ENCODE measurements at places on chromosomes 4 and X. TPM values are rescaled to one million over a fixed set of nuclear protein-coding genes. Genes with fewer than 3 reads are reported as not detected.

- no peak overlapping the region for H3K27ac ChIP-seq
- no peaks in the 10 kb centered on the region for H3K4me1 ChIP-seq
- no peak for DNase-seq
- H3K27me3 ChIP-seq, result no peaks in the 10 kb centered on the region
- no peak overlapping the region for H3K4me3 ChIP-seq
Observed at GRCh38 chrX:119760026-119760877, 1.9 kb downstream of the SOWAHD start.

- H3K27ac ChIP-seq, result no peak overlapping the region
- H3K4me1 ChIP-seq, result no peaks in the 10 kb centered on the region
- no peak for DNase-seq
- H3K27me3 ChIP-seq, result no peaks in the 10 kb centered on the region
Observed at GRCh38 chrX:134933911-134934310, 56.9 kb upstream of the SMIM10 start.

- no peaks in the 10 kb centered on the region for H3K27me3 ChIP-seq
- H3K36me3 ChIP-seq, result no peaks in the 10 kb centered on the region
- no peak for DNase-seq
Observed at GRCh38 chr4:57766341-57766740, 656.2 kb upstream of the IGFBP7 start.

Gene GAGE12J
- total RNA-seq, result not detected

DNA sequence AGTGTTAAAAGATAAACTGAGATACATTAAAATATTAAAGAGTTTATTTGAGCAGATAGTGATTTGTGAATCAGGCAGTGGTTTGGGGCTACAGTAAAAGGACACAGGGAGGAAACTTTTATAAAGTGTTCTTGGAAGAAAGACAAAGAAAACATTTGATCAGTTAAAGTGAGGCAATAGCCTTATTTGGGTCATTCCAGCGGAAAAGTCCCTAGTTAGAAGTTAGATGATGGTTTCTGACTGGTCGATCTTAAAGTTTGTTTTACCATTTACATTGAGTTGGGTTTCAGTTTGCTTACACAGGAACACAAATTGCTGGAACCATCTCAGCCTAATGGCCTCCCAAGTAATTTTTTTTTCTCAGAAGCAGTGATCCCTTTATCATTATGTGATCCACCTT is 69.7 kb downstream of the PPP1R2C start:
- H3K36me3 ChIP-seq, result no peaks in the 10 kb centered on the region
- H3K27me3 ChIP-seq, result no peaks in the 10 kb centered on the region
- no peak for DNase-seq
- no peaks in the 10 kb centered on the region for H3K4me1 ChIP-seq

Gene PF4V1
- not detected for total RNA-seq

Gene ZDHHC15
- 0.48 TPM for total RNA-seq

Gene NKX3-2
- 3.8 TPM for total RNA-seq

DNA sequence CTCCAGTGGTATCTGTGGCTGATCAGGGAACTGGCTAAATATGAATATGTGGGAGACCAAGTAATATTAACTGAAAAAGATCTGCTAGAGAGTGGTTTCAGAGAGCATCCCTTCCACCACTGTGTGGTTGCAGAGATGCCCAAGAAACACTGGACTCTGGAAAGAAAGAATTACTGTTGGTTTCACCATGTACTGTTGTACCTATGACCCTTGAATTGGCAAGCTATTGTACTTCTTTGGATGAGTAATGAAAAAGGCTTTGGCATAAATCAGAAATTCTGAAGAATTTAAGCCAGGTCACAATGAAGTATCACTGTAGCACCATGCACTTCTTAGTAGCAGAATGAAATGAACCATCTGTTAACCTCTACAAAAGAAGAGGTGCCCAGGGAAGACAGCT is 134.4 kb upstream of the INTU start:
- H3K36me3 ChIP-seq, result no peaks in the 10 kb centered on the region
- no peaks in the 10 kb centered on the region for H3K4me1 ChIP-seq
- no peak overlapping the region for H3K4me3 ChIP-seq
- H3K27ac ChIP-seq, result no peak overlapping the region
- DNase-seq, result no peak

Measured in transverse colon (tissue), 4 donors.